ENCODE measurements at places on chromosomes 1 and 21.

- DNase-seq, result no peak
These were observed 2.9 kb downstream of the LHX9 start for GRCh38 chr1:197920067-197920396.

- no peak for DNase-seq
These were observed 220.4 kb downstream of the RHOU start for GRCh38 chr1:228955691-228956090.

- DNase-seq, result no peak
These were observed 123.1 kb downstream of the CLIC6 start for GRCh38 chr21:34791776-34792503.

- DNase-seq, result peak; percentile 95
These were observed at the start of gene S100A16 for GRCh38 chr1:153612755-153613331. Gene S100A16, minus strand, starts transcription at chr1:153613137. Its CDS starts 4,986 bp downstream, at chr1:153608151.

- no peak for DNase-seq
These were observed 73.1 kb downstream of the UBIAD1 start for GRCh38 chr1:11345971-11346715.

DNA sequence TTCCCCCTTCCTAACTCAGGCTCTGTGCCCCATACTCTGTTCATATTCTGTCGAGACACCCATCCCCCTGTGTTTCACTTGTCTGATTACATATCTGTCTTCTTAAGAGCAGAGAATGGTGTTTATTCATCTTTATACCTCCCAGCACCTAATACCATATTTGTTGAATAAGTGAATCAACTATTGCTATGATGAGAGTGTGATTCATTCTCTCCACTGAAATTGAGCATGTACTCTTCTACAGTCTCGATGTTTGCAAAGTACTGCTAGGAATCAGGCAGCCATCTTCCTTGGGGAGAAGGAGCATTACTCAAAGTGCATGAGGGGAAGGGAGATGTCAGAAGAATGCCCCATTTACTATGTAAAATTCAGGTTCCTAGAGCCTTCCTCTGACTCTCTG is 27.0 kb downstream of the TBX15 start:
- peak; percentile 62 for DNase-seq

- DNase-seq, result no peak
These were observed 12.7 kb downstream of the RHEX start for GRCh38 chr1:206065547-206066145.

DNA sequence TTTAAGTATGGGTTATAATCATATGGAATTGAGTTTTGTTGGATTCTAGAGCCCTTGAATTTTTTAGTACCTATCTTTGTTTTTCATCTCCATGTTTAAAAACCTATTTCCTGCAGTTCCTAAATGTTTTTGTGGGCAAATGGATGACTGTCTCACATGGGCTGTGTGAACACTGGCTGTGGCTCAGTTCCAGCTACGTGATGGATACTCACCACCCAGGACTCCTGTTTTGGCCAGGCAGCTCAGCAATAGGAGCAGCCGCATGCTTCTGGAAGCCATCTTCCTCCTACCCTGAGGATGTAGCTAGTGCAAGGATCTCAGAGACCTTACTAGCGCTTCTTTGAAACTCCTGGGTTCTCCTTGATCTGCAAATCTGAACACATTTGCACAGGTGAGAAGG is 2.8 kb downstream of the REG4 start:
- peak; percentile 48 for DNase-seq

GRCh38 chr1:177811429-177811828 is 158.4 kb downstream of the SEC16B start:
- no peak for DNase-seq

GRCh38 chr1:199067483-199067882 is 428.6 kb downstream of the PTPRC start:
- no peak for DNase-seq

DNA sequence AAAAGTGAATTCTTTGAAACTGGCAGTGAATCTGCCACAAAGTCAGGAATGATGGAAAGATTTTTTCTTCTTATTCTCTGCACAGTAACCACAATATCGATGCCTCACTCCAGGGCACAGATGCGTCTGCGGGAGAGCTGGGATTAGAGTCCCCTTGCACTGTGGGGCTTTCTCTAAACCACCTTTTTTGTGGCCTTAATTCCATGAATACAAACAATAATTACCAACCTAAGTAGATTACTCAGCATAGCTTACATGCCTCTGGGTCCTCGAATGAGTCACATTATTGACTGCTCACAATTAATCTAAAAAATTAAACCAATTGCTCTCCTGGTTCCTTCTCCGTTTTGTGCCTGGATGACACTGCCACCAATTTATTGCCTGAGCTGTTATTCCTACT is 125.8 kb downstream of the KAZN start:
- peak; percentile 60 for DNase-seq

DNA sequence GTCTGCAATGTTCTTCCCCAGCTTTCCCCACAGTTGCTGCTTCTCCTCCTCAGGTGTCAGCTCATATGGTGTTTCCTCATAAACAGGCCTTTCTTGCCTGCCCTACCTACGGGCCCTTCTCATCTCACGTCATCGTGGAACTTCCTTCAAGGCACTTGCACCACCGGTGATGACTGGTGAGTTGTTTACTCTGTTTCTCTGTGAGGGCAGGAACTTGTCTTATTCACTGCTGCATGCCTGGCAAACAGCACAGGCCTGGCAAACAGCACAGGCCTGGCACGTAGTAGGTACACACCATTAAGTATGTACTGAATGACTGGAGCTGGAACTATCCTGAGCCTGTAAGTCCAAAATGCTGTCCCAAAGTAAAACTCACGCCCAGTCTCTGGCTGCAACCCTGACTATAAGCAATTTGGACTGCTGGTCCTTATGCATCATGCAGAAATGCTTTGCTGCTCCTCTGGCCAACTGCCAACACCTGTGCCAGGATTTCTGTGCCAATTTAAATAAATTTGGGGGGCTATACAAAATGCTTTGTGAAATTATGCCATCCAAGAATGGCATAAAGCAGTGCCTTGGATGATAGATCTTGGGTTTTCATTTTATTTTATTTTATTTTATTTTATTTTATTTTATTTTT is 25.7 kb downstream of the STK40 start:
- peak; percentile 69 for DNase-seq

DNA sequence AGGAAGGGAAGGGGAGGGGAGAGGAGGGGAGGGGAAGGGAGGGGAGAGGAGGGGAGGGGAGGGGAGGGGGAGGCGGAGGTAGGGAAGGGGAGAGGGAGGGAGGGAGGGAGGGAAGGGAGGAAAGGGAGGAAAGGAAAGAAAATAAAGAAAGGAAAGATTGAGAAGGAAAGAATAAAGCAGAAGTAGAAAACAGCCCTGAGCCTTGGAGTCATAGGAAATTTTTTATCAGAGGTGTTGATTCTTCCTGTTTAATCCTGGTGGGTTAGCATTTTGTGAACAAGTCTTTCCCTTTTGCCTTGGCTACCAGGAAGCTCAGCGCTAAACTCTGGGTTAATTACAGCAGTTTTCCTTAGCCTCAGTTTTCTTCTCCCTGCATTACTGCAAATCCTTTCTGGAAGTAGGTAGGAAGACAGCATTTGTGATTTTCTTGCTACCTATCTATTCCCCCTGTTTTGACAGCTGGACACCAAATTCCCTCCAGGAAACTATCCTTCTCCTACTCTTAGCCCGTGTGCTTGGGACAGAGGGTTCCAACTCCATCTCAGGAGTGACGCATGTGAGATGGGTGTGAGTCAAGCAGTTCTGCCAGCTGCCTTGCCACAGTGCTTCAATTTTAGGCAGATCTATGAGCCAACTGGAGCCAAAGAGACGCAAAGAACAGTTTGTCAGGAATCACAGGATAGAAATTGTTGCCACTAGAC is 26.9 kb downstream of the TOMM20 start:
- no peak for DNase-seq

- peak; percentile 89 for DNase-seq
These were observed 5.1 kb downstream of the DCST1 start for GRCh38 chr1:155038602-155039307.

DNA sequence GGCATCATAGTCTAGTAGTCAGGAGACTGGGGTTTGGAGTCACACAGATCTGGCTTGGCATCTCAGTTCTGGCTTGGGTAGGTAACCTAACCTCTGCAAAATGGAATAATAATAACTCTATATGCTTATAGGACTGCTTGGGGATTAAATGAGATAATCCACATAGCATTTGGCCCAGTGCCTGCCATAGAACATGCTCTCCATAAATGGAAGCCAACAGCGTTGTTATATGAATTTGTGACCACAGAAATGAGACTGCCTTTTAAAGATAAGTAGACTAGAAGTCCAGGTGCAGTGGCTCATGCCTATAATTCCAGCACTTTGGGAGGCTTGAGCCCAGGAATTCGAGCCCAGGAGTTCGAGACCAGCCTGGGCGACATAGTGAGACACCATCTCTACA is 4.0 kb upstream of the OPRD1 start:
- no peak for DNase-seq

DNA sequence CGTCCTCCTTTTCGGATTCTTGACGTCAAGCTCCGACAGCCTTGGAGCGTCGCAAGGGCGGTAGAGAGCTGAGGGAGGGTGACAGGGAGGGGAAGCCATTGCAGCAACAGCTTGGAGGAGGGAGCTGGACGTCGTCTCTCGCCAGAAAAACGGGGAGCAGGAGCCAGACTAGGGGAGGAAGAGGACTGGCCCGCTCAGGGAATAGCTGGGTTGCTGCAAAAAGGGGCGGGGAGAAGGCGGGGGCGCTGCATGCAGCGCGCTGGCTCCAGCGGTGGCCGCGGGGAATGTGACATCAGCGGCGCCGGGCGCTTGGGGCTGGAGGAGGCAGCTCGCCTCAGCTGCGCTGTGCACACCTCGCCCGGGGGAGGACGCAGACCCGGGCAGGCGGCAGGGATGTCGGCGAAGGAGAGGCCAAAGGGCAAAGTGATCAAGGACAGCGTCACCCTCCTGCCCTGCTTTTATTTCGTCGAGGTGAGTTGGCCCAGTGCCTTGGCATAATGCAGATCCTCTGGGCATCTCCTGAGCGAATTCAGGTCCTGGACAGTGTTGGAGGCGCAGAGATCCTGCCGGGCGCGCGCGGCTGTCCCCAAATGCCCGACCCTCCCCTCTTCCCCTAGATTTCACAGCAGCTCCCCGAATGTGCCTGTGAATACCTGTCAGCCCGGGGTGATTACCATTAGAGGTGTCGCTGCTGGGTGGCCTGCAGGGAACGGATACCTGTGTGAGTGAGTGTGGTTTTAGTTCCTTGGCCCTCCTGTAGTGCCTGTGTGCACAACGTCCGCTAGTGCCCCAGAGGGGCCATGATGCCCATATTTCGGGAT is at the start of gene PLPPR4:
TSS of gene PLPPR4 (plus strand) at position 292 of the 821 bp plus-strand sequence. CDS start at position 394, 102 bp downstream.
- DNase-seq, result peak; percentile 42

DNA sequence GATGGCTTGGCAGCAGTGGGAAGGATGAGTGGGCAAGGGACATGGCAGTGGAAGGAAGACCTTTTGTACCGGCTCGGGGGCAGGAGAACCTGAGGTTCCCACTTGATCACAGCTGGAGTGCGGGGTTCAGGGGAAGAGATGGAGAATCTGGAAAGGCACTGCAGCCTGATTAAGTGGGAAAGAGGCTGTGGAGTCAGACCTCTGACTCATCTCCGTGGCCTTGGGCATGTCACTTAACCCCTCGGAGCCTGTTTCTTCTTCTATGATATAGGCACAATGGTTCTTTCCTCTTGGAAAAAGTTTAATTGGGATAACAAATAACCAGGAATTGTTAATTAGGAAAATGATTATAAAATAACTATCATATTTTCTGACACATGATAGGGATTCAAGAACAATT is 13.1 kb upstream of the TMEM61 start:
- DNase-seq, result peak; percentile 38

GRCh38 chr1:219088778-219089557 is 84.7 kb upstream of the LYPLAL1 start:
- peak; percentile 100 for DNase-seq

DNA sequence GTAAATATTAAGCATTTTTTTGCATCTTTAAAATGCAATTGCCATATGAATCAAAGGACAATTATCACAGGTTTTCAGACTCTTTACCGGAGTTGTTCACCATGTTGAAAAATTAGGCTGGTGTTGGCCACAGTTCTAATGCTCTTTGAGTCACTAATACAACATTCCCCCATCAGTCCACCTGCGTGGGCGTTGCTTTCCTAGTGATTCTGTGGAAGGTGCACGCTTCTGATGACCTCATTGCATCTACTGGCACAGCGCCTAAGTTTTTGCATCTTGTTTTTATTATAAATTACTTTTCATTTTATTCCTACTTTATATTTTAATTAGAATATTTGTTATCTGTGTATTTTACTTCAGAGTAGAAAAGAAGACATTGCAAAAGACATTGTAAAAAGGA is 4.7 kb upstream of the F5 start:
- DNase-seq, result peak; percentile 40

- peak; percentile 17 for DNase-seq
These were observed 61.8 kb upstream of the PTGFRN start for GRCh38 chr1:116847688-116848531.

DNA sequence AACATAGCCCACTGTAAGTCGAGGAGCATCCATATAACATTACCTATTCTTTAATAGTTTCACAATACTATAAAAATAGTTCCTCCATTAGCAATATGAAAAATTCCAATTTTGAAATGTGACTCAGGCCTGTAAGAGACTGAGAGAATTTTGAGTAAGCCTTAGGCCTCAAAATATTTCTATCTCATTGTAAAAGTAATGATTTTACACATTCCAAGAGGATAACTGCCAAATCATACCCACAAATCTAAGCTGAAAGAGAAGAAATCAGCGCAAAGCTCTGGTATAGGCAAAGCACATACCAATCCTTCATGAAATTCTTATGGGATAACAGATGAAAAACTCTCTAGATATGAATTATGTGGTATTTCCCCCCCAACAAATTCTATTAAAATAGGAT is 144.1 kb downstream of the CDC42BPA start:
- DNase-seq, result peak; percentile 78

DNA sequence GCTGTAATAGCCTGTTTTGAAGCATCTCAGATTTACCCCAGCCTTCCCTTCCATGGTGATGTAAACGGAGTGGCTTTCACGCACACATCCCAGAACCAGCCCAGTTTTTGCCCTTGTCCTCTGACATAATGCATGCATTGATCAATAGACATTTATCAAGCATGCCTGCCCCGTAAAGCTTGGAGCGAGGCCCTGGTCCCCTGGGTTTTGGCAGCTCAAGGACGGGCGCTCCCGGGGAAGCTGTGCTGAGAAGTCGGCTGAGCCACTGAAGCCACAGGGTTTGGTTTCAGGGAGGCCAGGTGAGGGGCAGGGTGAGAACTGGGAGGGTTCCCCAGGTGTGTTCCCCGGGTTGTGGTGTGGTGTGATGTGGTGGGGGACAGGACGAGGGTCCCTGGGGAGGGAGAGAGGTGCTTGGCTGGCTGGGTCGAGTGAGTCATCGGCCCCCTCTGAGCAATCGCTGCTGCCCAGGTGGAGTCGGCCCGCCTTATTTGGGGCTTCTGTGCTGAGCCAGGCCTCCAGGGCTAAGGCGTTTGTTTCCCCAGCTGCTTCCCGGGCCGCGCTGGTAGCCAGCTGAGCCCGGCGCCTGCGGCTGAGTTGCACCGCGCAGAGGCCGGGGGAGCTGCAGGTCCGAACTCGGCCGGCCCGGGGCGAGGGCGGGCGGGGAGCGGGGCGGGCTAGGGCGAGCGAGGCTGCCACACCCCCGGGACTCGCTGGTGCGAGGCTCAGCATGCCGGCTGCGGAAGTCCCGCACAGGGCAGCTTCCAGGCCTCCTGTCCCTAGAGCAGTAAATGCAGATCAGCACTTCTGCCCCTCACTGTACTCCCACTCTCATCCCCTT is 23.6 kb downstream of the ATP2B4 start:
- DNase-seq, result peak; percentile 46

Measured in PC-3 (cell line).